PC-9 (cell line): ENCODE measurements at places on chromosomes 2 and 18. TPM values are rescaled to one million over a fixed set of nuclear protein-coding genes. Genes with fewer than 3 reads are reported as not detected.

GRCh38 chr18:73136134-73136533 is 268.3 kb upstream of the NETO1 start:
- no peak for DNase-seq

DNA sequence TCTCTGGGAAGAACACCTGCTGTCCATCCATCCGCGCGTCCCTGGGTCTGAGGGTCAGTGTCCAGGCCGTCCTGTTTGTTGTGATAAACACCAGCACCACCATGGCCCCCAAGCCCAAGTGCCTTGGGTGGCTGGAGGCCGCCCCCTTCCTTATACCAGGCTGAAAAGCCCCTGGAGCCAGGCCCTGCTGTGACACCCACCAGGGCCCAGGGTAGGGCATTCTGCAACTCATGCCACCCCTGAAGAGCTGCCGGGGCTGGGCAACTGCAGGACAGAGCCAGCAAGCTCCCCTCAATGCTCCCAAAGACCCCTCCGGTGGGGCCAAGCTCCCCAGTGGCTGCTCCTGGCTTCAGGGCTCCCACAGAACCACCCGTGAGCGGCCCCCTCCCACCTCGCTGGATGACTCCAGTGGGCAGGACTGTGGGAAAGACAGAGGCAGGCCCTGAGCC is 31.9 kb upstream of the SNED1 start:
- DNase-seq: no peak

- no peak for DNase-seq
Measured at GRCh38 chr2:221077251-221077650, 494.9 kb downstream of the EPHA4 start.

GRCh38 chr2:171811245-171811628 is 82.8 kb downstream of the SLC25A12 start:
- peak; percentile 55 for DNase-seq

DNA sequence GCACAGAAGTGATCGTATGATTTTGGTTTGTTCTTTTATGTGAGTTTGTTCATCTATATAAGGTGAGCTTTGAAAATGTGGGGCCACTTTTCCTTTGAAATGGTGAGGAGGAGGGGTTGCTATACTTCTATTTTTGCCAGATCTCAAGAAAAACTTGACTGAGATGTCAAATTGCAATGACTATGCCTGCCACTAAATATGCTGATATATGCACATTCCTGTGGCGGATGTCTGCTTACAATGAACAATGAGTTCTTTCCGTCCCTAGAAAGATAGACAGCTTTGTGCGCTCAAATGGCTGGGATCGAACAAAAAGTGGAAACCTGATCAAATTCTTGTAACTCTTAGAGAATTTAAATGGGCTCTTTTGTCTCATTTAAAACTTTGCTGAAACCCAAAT is 28.7 kb downstream of the MYT1L start:
- DNase-seq: no peak

- no peak for DNase-seq
Measured at GRCh38 chr2:28248511-28248910, 144.1 kb upstream of the FOSL2 start.

Gene TRPM8
- 0.48 and 2.1 TPM in 2 replicates for total RNA-seq

Gene GAD1
- total RNA-seq: 3.5 and 4.3 TPM in 2 replicates

Gene HES6
- 8.4 and 14.3 TPM in 2 replicates for total RNA-seq

Gene SLC4A5
- 1.2 TPM in 1 of 2 replicates, not detected in the other for total RNA-seq
